GM10248 (cell line): ENCODE measurements at places on chromosomes 5 and 9.

- DNase-seq = no peak
Measured at GRCh38 chr9:98171176-98171925, 21.1 kb downstream of the CORO2A start.

DNA sequence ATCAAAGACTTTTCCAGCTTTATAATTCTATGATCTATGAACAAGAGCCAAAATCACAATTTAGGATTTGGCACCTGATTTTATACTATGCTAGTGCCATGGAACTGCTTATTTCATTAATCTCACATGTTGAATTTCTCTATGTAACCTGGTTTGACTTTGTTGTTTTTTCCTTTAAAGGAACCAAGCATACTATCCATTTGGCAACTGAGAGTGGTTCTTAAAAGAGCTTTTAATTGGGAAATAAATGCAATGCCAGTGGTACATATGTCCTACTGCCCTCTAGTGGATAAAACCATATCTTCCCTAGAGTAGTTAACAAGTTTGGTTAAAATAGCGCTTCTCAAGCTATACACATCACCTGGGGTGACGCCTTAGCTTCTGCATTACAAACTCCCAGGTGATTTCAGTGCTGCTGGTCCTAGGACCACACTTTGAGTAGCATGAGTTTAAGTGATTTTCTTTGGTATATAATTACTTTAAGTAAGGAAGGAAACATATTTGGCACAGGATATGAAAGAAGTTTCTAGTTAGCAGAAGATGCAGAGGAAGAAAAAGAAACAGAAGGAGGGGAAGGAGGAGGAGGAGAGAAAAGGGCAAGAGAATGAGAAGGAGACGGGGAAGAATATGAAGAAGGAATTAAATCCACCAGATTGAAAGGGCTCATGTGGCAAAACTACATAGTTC is 56.8 kb downstream of the FGF10 start:
- peak; percentile 13 for DNase-seq

- DNase-seq = no peak
Measured at GRCh38 chr9:2321523-2322148, 300.0 kb upstream of the VLDLR start.

DNA sequence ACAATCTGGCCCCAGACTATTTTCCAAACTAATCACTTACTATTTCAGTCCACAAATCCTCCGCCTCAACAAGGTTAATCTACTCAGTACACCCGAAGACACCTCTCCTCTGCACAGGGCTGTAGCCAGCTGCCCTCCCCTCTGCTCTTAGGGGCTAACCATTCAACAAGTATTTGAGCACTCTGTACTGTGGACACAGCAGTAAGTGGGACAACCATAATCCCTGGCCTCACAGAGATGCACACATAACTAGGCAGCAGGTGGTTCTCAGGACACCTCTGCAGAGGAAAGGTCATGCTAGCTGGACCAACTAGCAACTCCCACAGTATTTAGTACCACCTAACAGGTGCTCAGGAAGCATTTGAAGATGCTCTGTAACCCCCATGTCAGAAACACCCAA is 5.5 kb downstream of the CAMSAP1 start:
- DNase-seq = no peak

DNA sequence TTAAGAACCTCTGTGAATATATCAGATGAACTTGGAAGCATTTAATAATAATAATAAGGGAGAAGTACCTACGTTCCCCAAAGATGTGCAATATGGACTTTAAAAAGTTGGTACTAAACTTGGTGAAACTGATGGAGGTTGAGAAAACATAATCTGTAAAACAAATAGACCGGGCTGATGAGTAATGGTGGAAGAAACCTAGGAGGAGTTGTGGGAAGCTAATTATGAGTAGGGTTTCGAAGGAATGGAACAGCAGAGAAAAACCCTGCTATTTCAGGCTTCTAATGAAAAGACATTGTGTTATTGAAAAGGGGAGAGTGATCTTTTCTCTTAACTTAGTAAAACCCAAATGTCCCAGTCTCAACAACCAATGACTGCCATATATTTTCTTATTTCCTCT is 229.3 kb downstream of the PCSK1 start:
- DNase-seq = no peak

GRCh38 chr9:91060520-91061343 is 259.1 kb downstream of the SYK start:
- no peak for DNase-seq

- DNase-seq = no peak
Measured at GRCh38 chr5:165119175-165119574, 1613.8 kb downstream of the MAT2B start.

DNA sequence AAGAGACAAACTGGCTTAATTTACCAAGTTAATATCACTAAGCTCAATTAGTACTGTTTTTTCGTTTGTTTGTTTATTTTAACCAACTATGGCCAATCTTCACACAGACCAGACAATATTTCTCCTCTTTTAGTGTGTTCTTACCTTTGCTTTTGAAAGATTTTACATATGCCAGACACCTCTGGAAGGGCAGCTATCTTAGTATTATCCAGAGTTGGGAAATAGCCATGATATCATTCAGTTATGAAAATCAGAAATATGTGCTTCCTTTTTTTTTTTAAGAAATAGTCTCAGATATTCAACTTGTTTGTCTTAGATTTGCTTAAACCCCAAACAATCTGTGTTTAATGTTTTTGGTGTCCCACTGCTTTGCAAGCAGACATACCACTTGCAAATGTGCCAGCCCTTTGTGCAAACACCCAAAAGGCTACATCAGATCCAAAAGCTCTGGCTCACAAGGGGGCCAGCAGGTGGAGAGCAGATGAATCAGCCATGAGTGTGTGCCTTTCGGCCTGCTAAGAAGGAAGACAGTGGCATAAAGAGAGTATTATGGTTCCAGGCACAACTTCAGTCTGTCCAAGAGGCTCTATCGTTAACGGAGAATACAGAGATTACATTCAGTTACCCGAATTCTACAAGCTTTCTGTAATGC is 147.6 kb downstream of the EFNA5 start:
- no peak for DNase-seq

- DNase-seq = no peak
Measured at GRCh38 chr9:133855802-133856521, 117.8 kb upstream of the SARDH start.

GRCh38 chr9:119998614-119999013 is 581.4 kb downstream of the CDK5RAP2 start:
- no peak for DNase-seq

DNA sequence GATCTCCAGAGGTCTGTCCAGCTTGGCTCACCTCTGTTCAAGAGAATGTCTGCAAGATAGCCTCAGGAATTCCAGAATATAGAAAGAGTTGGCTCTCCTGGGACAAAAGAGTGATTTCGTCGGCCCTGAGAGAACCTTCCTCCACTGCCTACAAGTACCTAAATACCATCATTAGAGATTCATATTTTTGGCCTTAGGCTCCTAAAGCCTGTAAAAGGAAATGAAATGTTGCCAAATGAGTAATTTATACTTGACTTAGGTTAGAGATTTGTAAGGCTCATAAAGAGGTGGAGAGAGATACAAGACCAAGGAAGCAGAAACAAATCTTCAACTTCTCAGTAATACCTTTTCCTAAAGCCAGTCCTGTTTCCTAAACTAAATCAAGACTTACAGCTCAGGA is 146.2 kb downstream of the CCDC192 start:
- DNase-seq = no peak

DNA sequence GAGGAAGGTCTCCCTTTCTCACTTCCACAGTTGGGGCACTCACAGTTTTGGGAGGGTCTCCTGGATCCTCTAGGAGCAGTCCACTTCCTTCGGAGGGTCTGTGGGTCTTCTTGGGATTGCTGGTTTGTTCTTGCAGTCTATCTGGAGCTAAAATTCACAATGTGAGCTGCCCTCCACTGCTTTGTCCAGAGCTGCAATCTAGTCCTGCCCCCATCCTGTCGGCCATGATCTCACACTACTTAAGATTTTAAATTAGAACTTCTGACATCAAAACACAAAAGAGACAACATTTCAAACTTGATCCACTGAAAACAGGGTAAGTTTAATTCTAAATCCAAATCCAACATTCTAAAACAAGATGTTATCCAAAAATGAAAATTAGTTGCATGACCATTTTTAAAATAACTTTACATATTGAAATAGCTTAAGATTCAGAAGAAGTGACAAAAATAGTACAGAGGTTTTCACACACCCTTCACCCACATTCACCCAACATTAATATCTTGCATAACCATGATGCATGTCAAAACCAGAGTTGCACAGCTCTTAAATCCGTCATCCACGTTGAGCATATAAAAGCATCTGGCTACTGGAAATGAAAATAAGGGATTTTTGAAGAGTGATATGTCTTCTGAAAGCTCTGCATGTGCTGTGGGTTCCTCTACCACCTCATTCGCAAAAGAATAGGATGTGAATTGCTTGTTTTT is 113.7 kb upstream of the EPB41L4A start:
- no peak for DNase-seq

GRCh38 chr5:13745508-13745907 is 199.0 kb downstream of the DNAH5 start:
- DNase-seq = no peak

DNA sequence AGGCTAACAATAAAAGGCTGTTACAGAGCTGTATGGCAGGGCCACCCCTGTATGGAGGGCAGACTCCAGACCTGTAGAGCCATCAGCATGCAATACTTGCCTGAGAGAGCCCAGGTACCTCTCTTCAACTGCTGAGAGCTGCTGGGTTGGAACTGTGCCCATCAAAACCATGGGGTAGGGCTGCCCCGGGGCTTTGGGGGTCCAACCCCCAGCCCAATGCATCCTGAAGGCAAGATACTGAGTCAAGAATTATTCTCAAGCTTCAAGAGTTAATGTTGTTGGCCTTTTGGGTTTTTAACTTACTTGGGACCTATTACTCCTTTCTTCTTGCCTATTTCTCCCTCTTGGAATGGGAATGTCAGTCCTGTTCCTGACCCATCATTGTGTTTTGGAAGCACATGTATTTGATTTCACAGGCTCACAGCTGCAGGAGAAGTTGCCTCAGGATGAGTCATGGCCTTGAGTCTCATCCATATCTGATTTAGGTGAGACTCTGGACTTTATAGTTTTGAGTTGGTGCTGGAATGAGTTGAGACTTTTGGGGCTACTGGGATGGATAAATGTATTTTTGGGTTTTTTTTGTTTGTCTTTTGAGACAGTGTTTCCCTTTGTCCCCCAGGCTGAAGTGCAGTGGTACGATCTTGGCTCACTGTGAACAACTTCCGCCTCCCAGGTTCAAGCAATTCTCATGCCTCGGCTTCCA is 21.0 kb upstream of the CDK7 start:
- DNase-seq = no peak

DNA sequence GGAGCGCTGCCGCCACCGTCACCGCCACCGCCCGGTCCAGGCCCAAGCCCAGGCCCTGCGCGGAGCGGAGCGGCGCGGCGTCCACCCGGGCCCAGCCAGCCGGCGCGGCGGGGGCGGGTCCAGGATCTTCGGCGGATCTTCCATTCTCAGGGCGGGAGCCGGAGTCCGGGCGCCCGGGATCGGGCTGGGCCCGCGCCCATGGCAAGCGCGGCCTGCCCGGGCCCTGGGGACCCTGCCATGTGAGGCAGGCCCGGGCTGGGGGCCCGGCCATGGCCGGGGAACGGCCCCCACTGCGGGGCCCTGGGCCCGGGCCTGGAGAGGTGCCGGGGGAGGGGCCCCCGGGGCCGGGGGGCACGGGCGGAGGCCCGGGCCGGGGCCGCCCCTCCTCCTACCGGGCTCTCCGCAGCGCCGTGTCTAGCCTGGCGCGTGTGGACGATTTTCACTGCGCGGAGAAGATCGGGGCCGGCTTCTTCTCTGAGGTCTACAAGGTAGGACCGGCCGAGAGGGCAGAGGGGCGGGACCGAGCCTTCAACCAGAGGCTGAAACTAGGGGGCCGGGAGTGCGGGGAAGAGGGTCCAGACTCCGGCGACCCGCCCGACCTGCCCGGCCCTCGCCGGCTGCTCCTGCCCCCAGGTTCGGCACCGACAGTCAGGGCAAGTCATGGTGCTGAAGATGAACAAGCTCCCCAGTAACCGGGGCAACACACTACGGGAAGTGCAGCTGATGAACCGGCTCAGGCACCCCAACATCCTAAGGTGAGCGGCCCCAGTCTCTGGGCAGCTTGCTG is 482 bp downstream of the TESK1 start:
- peak; percentile 42 for DNase-seq

DNA sequence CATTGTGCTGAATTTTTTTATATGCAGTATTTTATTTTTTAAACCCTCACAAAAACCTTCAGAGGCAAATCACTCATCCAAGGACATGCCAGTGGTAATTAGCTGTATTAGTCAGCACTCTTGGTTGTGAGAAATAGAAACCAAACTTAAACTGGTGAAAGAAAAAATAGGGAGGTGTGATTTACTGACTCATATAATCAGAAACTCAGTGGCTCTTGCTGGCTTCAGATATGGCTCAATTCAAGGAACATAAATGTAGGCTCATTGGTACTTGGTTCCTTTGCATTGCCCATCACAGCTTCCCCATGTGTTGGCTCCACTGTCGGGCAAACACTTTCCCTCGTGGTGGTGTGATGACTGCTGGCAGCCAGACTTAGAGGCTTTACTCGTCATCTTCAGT is 497.2 kb downstream of the MAT2B start:
- no peak for DNase-seq

GRCh38 chr5:61619777-61620518 is 287.9 kb downstream of the ZSWIM6 start:
- no peak for DNase-seq

DNA sequence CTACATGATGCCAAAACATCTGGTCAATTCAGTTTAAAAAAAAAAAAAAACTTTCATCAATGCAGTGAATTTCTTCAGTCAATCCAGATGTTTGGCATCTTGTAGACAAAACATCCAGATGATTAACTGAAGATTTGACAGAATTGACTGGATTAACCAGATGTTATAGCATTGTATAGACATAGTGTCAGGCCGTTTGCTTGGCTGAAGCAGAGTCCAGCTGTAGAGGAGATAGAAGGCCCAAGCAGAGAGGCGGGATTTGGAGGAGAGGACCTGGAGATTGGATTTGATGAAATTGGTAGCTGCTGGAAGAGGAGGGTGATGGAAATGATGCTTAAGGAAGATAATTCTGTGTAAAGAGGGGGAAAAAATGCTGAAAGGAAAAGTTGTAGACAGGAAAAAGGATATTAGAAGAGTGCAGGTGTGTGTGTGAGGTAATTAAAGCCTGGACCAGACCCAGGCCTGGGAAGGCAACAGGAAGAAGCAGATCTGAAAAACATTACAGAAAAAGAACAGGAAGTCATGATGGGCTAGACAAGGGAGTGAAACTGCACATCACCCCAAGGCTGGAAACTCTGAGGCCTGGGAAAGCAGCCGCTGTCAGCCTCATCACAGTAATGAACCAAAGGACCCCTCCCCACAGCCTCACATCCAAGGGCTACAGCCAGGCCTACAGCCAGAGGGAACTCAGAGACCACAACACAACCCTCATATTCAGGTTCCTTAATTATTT is 258.3 kb downstream of the CWC27 start:
- DNase-seq = no peak

DNA sequence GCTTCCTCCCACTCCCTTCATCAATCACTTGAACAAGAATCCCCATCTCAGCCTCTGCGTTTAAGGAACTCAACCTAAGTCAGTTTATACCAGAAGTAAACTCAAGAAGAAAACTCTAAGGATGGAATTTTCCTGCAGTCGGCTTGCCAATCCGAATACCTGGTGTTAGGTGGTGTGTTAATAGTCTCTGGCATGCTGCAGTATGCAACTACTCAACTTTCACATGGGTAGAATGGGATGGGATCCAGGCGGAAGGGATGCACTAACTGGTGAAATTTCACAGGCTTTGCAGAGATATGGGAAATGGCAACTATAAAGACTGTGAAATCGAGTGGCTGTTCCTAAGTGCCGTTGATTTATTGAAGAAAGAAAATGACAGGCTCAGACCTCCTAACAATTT is 560.6 kb downstream of the TLE1 start:
- no peak for DNase-seq

- DNase-seq = no peak
Measured at GRCh38 chr5:14451871-14452270, 129.7 kb upstream of the OTULINL start.
